ENCODE measurements at places on chromosomes 11 and 22. TPM values are rescaled to one million over a fixed set of nuclear protein-coding genes. Genes with fewer than 3 reads are reported as not detected.
A peak's percentile ranks its signal among the peaks of the same experiment; 100 is the strongest.

DNA sequence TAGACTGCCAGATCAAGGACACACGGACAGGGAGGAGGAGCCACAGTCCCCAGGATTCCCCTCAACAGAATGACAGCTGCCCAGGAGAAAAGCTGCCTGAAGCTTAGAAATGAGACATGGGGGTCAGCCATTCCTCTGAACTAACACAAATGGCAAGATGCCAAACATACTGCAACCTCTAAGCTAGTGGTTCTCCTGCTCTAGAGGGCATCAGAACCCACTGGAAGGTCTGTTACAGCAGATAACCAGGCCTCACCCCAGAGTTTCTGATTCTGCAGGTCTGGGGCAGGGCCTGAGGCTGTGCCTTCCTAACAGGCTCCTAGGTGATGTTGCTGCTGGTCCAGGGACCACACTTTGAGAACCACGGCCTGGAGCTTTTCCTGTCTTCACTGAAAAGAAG, 28.6 kb upstream of the BID start:
- DNase-seq: no peak

Gene USH1C
- total RNA-seq: 5.3 TPM

Gene IGSF9B
- total RNA-seq: 30.1 TPM

GRCh38 chr11:82927264-82927880, 25.8 kb downstream of the DDIAS start:
- peak; percentile 41 for DNase-seq

Gene RCOR2
- 3.4 TPM for total RNA-seq

- DNase-seq: no peak
Measured at GRCh38 chr22:19615867-19616581, 91.8 kb upstream of the CLDN5 start.

- DNase-seq: no peak
Measured at GRCh38 chr22:26825960-26826935, 168.9 kb downstream of the MIAT start.

Measured in umbilical cord (tissue), 2 donors.